ENCODE measurements at places on chromosomes 12 and 14. TPM values are rescaled to one million over a fixed set of nuclear protein-coding genes. Genes with fewer than 3 reads are reported as not detected.
A peak's percentile ranks its signal among the peaks of the same experiment; 100 is the strongest.

DTX1 gene
- total RNA-seq = 10.0 TPM

DNA sequence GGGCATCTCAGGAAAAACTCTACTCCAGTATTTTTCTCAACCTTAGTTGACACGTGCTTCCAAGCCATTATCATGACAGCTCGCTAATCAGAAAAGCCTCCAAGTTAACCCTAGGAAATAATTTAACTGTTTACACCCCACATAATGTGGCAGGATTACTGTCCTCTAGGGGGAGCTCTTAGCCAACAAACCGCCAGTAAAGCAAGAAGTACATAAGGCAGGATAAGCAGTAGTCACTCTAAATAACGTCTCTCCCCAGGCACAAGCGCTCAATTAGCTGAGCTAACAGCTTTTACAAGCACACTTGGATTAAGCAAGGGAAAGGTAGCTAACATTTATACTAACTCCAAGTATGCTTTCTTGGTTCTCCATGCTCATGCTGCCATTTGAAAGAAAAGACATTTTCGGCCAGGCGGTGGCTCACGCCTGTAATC is 22.8 kb downstream of the APOBEC1 start:
- no peaks in the 10 kb centered on the region for H3K4me1 ChIP-seq
- no peaks in the 10 kb centered on the region for H3K27me3 ChIP-seq
- no peaks in the 10 kb centered on the region for H3K36me3 ChIP-seq

DNA sequence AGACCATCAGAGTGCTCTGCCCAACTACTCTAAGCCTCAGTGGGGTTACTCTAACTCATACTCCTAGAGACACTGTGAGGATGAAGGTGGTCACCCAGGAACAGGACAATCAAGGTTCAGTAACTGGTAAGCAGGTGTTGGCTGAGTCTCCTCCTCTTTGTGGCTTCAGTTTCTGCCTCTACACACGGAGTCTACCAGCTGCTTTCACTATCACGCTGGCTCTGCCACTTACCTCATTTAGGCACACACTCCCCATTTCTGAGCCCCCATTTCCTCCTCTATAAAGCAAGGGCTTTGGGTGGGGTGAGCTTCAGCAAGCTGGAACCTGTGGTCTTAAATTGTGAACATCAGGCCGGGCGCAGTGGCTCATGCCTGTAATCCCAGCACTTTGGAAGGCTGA is 7.3 kb upstream of the TCHP start:
- peaks cover 6% of the 10 kb centered on the region for H3K4me1 ChIP-seq
- H3K4me3 ChIP-seq = no peak overlapping the region
- no peaks in the 10 kb centered on the region for H3K36me3 ChIP-seq
- no peak overlapping the region for H3K27ac ChIP-seq

DNA sequence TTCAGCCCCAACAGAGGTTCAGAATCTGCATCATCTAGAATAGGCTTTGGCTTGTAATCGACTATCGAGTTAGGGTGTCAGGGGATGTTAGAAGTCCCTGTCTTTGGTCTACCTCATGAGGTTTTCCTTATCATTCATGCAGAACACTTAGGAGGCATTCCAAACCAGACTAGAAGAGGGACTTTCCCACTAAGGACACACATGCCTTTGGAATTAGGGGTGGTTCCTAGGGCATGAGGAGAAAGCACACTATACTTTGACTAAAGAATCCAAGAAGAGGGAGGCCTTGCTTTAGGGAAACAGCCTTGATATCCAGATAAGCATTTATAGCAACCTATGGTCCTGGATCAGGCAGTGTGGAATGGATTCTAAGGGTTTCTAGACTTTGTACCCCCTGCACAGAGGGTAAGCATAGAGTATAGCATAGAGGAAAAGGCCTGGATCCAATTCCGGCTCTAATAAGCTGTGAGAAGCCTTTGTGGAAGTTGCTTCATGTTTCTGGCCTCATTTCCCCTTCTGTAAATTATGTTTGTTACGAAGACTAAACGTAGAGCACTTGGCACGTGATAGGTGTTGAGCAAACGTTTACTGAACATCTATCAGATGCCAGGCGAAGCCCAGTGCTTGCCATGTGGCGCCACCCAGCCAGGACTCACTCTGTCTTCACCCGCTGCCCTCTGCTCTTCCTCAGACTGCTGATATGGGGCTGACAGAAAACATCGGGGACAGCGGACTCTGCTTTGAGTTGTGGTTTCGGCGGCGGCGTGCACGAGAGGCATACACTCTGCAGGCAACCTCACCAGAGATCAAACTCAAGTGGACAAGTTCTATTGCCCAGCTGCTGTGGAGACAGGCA is 13.2 kb downstream of the ZNF219 start:
- no peaks in the 10 kb centered on the region for H3K4me1 ChIP-seq
- H3K27ac ChIP-seq = no peak overlapping the region
- no peaks in the 10 kb centered on the region for H3K27me3 ChIP-seq
- peak; percentile 86 for DNase-seq

DNA sequence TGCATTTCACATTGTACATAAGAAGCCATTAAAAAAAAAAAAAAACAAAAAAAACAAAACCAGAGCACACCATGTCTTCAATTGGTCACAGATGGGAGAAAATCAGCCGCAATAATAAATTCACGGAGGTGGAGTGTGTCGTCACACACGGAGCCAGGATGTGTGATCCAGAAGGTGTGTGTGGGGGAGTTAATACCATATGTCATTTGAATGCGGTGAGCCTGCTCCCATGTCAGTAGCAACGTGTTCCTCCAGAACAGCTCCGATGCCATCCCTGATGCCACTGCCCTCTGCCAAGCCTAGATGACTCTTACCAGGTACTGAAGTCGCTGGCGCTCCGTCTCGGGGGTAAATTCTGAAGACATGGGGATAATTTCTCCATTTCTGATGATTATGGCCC is 197.8 kb downstream of the PPM1H start:
- no peak overlapping the region for H3K4me3 ChIP-seq
- no peaks in the 10 kb centered on the region for H3K36me3 ChIP-seq
- peaks cover 11% of the 10 kb centered on the region for H3K4me1 ChIP-seq
- H3K27me3 ChIP-seq = no peaks in the 10 kb centered on the region
- H3K27ac ChIP-seq = no peak overlapping the region

GRCh38 chr14:89550821-89551220 is 133.8 kb upstream of the FOXN3 start:
- no peak overlapping the region for H3K4me3 ChIP-seq
- no peaks in the 10 kb centered on the region for H3K4me1 ChIP-seq
- H3K27me3 ChIP-seq = no peaks in the 10 kb centered on the region
- DNase-seq = no peak

CCDC177 gene
- total RNA-seq = 0.30 TPM

TSPAN11 gene
- 6.2 TPM for total RNA-seq

TMPO gene
- total RNA-seq = 52.5 TPM

GRCh38 chr12:105626653-105627052 is 296.2 kb downstream of the C12orf75 start:
- H3K36me3 ChIP-seq = no peaks in the 10 kb centered on the region
- no peaks in the 10 kb centered on the region for H3K4me1 ChIP-seq
- H3K4me3 ChIP-seq = no peak overlapping the region
- H3K27me3 ChIP-seq = no peaks in the 10 kb centered on the region
- no peak overlapping the region for H3K27ac ChIP-seq

DNA sequence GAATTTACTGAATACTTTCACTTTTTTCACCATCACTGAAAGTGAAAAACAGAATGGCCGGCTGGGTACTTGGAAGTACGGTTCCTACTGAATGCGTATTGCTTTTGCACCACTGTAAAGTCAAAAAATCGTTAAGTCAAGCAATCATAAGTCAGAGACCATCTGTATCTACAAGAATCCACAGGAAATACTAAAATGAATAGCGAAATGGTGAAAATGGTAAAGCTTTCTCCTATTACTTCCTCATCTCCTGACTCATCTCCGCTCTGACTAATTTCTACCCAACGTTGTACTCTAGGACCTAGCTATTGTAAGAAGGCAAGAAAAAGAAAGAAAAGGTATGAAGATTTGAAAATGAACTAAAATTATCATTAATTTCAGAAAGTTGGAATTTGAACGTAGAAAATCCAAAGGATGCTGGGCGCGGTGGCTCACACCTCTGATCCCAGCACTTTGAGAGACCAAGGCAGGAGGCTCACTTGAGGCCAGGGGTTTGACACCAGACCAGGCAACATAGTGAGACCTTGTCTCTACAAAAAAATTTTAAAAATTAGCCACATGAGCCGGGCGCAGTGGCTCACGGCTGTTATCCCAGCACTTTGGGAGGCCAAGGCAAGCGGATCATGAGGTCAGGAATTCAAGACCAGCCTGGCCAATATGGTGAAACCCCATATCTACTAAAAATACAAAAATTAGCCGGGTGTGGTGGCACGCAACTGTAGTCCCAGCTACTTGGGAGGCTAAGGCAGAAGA is 5.3 kb upstream of the CDCA4 start:
- no peaks in the 10 kb centered on the region for H3K27me3 ChIP-seq
- no peak for DNase-seq
- H3K4me1 ChIP-seq = peaks cover 15% of the 10 kb centered on the region
- no peak overlapping the region for H3K27ac ChIP-seq
- no peak overlapping the region for H3K4me3 ChIP-seq
- H3K36me3 ChIP-seq = no peaks in the 10 kb centered on the region

LRP1-AS gene
- not detected for total RNA-seq

DNA sequence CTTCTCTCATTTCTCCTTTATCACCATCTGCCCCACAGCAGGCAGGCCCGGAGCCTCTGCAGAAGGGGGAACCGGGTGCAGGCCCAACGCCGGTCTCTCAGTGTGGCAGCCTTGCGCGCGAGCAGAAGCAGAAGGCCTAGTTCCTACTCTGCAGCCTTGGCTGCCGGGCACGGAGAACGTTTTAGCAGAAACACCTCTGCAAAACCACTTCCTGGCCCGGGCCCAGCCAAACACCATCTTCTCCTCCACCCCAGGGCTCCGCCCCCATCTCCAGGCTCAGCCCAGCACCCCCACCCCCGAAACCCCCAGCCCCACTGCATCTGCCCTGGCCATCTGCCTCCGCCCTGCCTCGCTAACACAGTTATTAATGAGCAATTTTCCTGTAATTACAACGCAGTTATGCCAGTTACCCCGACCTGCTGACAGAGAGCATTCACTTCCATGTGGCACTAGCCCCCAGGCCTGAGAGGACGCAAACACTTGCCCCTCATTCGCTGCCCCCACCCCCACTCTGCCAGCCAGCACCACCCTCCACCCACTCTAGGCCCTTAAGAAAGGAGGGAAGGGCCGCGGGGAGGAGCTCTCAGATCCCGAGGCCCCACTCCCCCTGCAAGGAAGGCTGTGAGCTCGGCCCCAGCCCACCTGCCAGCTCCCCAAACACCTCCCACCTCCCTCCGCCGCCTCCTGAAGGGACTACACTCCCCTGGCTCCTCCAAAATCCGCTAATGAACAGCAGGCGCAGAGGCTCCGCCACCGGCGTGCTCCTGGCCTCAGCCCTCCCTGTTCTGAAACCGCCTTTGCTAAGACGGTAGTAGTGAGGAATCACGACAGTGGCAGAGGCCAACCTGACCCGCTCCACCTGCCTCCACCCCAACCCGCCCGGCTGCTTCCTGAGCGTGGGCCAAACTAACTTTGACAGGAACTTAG is 44.7 kb upstream of the FBRSL1 start:
- H3K4me3 ChIP-seq = no peak overlapping the region
- H3K36me3 ChIP-seq = no peaks in the 10 kb centered on the region
- H3K27ac ChIP-seq = no peak overlapping the region
- DNase-seq = peak; percentile 58

GRCh38 chr12:52903285-52903854 is 1.5 kb downstream of the KRT8 start:
- H3K27me3 ChIP-seq = no peaks in the 10 kb centered on the region
- H3K4me1 ChIP-seq = peaks cover 20% of the 10 kb centered on the region

GRCh38 chr14:32648434-32648833 is 290.2 kb upstream of the NPAS3 start:
- no peaks in the 10 kb centered on the region for H3K4me1 ChIP-seq
- no peaks in the 10 kb centered on the region for H3K27me3 ChIP-seq
- H3K36me3 ChIP-seq = no peaks in the 10 kb centered on the region

DNA sequence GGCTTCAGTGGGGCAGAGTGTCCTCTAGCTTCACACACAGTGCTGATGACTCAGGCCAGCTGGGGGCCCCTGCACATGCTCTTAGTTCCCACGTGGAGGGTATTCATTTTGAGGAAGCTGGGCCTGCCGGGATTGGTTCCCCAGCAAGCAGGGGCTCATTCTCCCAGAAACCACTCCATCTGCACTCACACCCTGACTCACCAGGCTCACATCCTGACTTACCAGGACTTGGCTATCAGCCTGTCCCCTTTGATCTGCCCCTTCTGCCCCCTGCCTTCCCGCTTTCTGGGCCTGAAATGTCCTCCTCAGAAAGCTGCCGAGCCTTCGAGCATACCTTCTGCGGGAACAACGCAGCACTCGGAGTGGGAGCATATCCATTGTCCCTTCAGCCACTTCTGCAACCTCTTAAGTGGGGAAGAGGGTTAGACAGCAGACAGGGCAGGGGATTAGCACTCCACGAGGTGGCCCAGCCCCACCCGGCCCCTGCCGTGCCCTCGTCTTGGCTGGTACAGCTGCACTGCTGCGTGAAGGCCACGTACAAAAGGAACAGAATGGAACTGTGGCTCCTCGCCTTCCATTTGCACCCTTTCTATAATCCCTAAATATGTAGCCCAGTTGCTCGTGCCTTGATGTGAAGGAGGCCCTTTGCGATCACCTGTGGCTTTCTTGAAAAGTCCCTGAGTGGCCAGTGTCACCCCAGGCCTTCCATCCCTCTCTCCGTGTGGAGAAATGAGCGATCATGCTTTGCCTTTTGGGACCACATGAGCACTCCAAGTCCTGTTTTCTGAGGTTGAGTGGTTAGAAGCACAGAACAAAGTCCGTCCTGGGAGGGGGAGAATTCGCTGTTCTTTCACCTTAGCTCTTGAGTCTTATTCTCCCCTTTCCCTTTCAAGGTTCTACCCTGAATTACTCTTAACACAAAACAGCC is 26.1 kb downstream of the TPCN1 start:
- peaks cover 25% of the 10 kb centered on the region for H3K36me3 ChIP-seq
- DNase-seq = peak; percentile 62
- H3K27ac ChIP-seq = peak overlapping the region; percentile 94

DNA sequence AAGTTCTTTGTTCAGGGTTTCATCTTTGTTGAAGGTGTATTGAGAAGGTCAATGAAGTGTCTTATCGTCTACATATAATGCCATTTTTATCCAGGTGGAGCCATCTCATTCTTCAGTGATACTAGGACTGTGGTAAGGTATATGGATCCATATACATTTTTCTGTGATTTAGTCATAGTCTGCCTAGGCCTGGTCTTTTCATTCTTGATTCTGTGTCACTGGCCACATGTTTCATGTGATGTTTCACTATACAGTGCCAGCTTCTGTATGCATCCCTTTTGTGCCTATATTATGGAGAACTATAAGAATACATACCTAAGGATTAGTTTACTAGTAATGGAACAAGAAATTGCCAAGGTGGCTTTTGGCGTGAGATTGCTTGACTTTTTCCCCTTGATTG is 40.5 kb downstream of the VEZT start:
- peaks cover 49% of the 10 kb centered on the region for H3K36me3 ChIP-seq
- no peaks in the 10 kb centered on the region for H3K4me1 ChIP-seq
- no peaks in the 10 kb centered on the region for H3K27me3 ChIP-seq
- no peak overlapping the region for H3K27ac ChIP-seq

- H3K36me3 ChIP-seq = no peaks in the 10 kb centered on the region
- no peak overlapping the region for H3K4me3 ChIP-seq
- H3K27me3 ChIP-seq = peaks cover 5% of the 10 kb centered on the region
- H3K27ac ChIP-seq = no peak overlapping the region
- peaks cover 11% of the 10 kb centered on the region for H3K4me1 ChIP-seq
Measured at GRCh38 chr12:179131-179884, 34.6 kb downstream of the SLC6A12 start.

- no peaks in the 10 kb centered on the region for H3K4me1 ChIP-seq
- no peaks in the 10 kb centered on the region for H3K27me3 ChIP-seq
- H3K27ac ChIP-seq = no peak overlapping the region
- no peak overlapping the region for H3K4me3 ChIP-seq
- H3K36me3 ChIP-seq = no peaks in the 10 kb centered on the region
Measured at GRCh38 chr14:94717808-94718207, 52.1 kb downstream of the GSC start.

OR6C70 gene
- not detected for total RNA-seq

Measured in adrenal gland (tissue), 19 donors.